Adrenal gland (tissue), 19 donors: ENCODE measurements at places on chromosomes 5 and 9. TPM values are rescaled to one million over a fixed set of nuclear protein-coding genes. Genes with fewer than 3 reads are reported as not detected.

The IL4 gene
- not detected for total RNA-seq

The GRPEL2 gene
- total RNA-seq: 14.2 TPM

The ARL10 gene
- 3.0 TPM for total RNA-seq

The SEMA5A gene
- 1.6 TPM for total RNA-seq

The SMARCA2 gene
- total RNA-seq: 150 TPM

The EMB gene
- 46.4 TPM for total RNA-seq

The CARTPT gene
- 2.6 TPM for total RNA-seq

The DND1 gene
- 3.6 TPM for total RNA-seq

DNA sequence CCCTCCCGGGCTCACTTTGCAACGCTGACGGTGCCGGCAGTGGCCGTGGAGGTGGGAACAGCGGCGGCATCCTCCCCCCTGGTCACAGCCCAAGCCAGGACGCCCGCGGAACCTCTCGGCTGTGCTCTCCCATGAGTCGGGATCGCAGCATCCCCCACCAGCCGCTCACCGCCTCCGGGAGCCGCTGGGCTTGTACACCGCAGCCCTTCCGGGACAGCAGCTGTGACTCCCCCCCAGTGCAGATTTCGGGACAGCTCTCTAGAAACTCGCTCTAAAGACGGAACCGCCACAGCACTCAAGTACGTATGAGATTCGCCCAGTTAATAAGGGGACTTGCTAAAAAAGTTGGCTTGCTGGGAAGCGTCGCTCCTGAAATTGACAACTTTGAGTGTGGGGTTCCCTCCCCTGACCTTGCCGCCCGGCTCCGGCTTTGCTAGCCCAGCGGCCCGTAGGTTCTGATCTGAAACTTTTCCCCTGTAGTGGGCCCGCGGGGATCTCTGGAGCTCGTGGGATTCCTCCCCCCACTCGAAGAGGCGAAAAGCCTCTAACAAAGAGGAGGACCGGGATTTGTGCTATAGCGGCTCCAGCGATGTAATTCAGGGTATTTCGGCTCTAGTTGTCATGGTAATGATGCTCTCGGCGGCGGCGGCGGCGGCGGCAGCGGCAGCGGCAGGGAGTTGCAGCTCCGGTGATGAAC is 572 bp downstream of the NR4A3 start:
- no peak for DNase-seq

DNA sequence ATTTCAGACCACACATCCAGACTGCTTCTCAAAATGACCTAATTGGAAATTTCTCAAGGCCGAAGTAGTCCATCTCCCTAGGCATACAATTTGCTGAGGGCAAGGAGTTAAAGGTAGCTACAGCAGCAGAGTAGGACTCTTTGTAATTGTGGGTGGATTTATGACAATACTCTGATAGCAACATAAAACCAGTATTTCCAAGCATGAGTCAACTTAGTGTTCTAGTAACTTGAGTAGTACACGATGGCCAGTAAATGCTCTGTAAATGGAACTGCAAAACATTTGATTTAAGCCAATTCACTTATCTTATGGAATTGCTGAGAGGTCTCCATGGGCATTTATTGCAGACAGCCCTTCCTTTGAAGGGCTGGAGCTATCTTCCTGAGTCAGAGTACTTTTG is 352.2 kb downstream of the PLK2 start:
- DNase-seq: no peak

GRCh38 chr9:128494108-128494745 is 10.3 kb upstream of the GLE1 start:
- DNase-seq: peak; percentile 51

GRCh38 chr9:21121079-21121478 is 20.6 kb downstream of the IFNW1 start:
- DNase-seq: no peak

GRCh38 chr9:15222313-15222712 is 84.7 kb downstream of the TTC39B start:
- no peak for DNase-seq

DNA sequence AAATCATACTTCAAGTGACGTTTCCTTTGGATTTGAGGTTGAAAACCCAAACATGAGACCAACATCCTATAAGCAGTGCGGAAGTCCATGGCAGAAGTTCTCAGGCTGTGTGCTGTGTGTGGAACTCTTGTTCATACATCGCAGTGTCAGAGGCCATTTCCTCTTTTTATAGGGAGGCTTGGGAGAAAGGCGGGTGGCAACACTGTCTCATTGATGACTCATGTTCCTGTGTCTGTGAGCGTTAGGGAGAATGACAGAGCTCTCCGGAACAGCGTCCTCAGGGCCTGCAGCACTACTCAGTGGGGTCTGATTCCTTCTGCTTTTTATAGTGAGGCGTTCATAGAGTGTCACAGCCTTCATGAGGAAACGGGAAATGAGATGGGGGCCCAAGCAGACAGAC is 98.8 kb upstream of the BASP1 start:
- peak; percentile 68 for DNase-seq

DNA sequence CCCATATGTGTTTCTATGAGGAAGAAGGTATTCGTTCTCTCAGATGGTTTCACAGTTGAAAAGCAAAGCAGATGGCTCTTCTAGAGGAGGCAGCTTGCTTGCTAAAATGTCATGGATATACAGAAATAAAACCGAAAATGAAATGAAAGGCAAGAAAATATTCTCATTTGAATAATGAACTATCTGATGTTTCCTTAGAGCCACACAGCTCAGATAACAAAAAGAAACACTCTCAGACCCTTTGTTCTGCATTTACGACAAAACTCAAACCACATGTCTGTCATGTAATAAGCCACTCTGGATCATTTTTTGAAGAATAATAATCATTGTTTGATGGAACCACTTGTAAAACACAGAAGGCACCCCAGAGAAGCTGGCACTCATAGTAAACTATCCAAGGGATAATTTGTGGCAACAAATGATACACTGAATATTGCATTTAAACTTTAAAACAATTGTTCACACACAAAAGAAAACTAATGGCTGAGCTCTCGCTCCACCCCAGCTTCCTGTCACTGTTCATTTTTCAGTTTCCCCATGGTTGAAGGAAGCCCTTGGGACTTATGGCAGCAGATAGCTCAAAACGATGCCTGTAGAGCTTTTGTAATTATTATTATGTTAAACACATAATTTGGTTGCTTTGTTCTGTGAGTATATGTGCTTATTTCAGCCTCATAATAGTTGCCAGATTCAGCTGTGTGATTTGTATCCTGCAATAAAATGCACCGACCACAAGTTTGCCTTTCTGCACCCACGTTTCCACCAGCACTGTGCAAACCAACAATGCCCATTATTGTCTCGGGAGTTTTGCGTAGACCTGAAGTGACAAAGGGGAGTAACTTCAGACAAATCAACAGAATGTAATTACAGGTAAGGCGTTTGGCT is 256.0 kb downstream of the TMEM167A start:
- DNase-seq: no peak

DNA sequence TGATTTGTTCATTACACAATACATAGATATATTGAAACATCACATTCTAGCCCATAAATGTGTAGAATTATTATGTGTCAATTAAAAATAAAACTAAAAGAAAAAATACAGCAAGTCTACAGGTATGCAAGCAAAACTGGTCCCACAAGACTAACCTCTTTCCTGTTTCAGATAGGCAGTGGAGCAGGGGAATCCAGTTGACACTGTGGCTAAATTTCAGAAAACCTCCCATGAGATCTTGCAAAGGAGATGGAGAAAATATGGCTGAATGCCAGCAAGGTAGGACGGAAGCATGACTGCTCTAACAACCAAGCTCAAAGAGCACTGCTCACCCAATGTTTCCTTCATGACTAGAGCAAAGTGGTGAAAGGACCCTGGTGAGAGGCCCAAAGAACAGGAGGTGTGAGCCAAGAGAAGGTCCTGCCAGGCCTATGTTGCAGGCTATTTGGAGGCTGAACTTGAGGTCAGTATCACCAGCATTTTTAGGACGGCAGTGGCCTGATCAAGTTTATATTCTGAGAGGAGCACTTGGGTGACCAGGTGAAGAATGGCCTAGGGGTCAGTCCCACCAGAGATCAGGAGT is 1.1 kb upstream of the SH3TC2 start:
- DNase-seq: no peak

DNA sequence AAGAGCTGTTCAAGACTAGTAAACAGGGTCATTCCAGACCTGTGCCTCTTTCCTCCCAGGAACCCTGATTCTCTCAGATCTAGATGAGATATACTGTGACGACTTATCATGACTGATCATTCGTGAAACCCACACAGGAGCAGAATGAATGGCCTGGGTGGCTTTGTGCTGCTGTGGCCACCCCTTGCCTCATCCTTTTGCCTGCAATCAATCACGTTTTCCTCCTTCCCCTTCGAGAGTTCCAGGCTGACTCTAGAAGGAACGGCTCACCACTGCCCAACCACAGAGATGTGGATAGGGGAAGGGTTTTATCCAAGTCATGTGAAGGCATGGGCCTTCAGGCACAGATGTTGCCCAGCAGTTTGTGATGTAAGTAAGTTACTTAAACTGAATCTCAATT is 5.8 kb downstream of the ANXA6 start:
- DNase-seq: no peak

DNA sequence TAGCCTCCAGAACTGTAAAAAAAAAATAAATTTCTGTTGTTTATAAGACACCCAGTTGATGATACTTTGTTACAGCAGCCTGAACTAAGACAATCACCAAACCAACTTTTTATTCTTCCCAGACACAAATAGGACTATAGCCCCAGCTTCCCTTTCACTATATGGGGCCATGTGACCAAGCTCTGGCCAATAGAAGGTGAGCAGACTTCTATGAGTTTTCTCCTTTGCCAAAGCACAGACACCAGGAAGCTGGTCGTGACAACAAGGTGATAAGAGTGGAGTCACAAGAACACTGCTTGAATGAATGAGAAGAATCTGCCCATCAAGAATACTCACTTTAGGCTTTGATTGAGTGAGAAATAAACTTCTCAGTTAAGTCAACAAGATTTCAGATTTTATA is 217.7 kb downstream of the DEPDC1B start:
- no peak for DNase-seq

GRCh38 chr5:172113036-172113435 is 75.0 kb downstream of the STK10 start:
- DNase-seq: no peak

DNA sequence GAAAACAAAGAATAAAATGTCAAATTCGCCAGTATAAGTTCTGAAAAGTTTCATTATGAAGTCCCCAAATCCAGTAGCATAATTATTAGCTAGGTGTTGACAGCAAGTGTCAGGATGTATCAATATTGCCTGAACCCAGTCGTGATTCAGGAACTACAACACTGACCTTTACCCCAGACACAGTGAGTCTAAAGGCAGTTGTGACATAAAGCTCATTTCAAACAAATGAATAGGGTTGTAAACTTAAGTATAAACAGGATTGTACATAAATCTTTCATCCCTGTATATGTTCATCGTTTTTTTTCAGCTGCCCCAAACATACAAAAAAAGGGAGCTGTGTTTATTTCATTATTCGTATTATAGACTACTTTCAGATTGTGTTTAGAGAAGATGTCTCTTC is 385.7 kb downstream of the PLK2 start:
- DNase-seq: no peak

- no peak for DNase-seq
Measured at GRCh38 chr5:34854459-34855174, 15.7 kb downstream of the TTC23L start.

DNA sequence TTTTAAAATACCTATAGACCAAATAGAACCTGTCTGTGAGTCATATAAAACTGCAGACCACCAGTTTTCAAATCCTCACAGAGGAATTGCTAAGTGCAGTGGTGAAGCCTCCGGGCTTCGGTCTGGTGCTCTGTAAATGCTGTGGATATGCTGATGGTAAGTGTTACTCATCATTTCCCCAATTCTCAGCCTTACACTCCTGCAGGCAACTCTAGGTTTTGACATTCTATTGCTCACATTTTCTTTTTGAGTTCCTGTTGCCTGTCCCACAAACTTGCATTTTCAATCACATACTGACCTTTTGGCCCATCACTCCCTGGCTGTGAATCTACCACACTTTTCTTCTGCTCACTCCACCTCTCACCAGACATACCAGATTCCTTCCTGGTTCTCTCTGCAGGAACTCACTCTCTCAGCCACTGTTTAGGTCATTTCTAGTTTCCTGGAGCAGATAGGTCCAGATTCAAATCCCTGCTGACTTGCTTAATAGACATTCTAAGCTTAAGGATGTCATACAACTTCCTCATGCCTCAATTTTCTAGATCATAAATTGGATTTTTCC is 192.9 kb downstream of the RAB3C start:
- DNase-seq: no peak

GRCh38 chr5:113692466-113692865 is 179.0 kb downstream of the YTHDC2 start:
- no peak for DNase-seq

GRCh38 chr5:101716941-101717340 is 579.1 kb downstream of the SLCO4C1 start:
- no peak for DNase-seq

GRCh38 chr9:89788434-89788833 is 183.6 kb downstream of the GADD45G start:
- no peak for DNase-seq

DNA sequence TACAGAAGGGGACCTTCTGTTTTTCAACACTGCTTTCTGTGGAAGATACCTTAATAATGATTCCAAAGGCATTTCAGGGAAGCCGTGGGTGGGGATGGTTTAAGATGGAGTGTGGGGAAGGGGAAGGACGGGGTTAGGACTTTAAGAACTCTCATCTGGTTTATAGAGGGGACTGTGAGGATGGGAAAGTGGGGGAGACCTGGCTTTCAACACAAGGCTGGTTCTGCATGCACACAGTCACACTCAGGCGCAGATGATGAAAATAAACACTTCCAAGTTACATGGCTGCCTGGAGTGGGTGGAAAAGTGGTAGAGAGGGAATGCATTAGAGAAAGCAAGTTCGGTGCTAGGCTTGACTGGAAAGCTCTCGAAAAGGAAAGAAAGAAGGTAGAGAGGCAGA is 4.9 kb downstream of the MSANTD3 start:
- DNase-seq: no peak
